ENCODE measurements at places on chromosomes 4 and X.

DNA sequence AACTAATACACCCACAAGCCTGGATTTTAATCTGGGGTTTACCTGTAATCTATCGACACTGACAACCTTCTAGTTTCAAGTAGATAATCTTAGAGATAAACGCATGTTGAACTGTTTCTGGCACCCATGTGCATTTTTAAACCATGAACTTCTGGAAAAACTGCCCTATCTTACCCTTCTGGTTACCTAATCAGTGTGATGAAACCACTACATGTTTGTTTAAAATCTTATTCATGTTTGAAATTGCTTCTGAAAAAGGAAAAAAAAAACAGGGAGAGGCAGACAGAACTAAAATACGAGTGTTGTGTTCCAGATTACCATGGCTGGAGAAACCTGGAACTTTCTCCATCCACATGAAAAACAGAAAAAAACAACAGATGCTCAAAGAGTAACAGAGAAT, 139.3 kb downstream of the MID1IP1 start:
- no peak for DNase-seq

- no peak for DNase-seq
Observed at GRCh38 chrX:19846995-19847790, 40.2 kb downstream of the SH3KBP1 start.

DNA sequence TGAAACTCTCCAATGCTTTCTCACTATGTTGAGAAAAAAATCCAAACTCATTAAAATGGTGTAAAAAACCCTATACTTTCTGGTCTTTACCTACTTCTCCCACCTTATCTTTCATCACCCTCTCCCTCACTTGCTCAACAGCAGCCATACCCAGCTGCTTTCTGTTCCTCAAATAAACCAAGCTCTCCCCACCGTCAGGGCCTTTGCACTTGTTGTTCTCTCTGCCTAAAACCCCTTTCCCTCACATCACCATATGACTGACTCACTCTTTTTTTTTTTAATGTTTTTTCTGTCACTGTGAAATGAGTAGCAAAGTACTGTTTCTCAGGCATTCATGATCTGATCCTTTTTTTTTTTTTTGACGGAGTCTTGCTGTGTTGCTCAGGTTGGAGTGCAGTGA, 122.3 kb upstream of the TMEM164 start:
- no peak for DNase-seq

GRCh38 chrX:108131471-108131870, 39.9 kb downstream of the ATG4A start:
- no peak for DNase-seq

GRCh38 chr4:5120468-5120867, 69.2 kb downstream of the STK32B start:
- DNase-seq = no peak

DNA sequence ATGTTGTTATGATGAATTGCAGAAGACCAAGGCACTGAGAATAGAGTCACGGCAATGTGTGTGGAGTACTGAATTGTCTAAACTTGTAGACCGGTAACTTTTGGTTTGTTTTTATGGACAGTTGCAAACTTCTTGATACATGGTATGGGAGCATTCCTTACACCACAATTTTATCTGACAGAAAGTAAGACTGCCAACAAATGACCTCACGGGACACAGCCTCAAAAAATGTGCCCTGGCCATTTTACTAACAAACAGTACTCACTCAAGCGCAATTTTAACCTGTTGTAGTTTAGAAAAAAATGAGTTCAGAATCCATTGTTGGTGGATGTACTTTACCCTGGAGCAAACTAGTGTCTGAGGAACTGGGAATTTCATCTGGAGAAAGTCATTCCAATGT, 321.2 kb downstream of the CAMK2D start:
- DNase-seq = no peak

DNA sequence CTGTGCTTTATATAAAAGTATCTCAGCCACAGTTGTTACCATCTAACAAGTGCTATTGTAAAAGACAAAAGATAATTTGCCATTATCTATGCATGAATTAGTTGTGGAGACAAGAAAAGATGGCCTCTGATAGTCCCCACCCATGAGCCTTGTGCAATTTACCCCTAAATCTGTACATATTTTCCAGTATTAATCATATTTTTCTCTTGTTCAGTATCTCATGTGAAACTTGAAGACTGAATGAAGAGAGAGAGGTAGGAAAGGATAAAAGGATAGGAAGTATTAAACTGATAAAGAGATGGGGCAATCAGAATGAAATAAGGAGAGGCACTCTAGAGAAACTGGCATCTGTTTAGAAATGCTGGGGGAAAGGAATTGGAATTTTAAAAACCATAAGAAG, 3.7 kb downstream of the MYOZ2 start:
- no peak for DNase-seq

Data from neural crest cell (in vitro differentiated cells).